ENCODE measurements at places on chromosomes 7 and 10.

DNA sequence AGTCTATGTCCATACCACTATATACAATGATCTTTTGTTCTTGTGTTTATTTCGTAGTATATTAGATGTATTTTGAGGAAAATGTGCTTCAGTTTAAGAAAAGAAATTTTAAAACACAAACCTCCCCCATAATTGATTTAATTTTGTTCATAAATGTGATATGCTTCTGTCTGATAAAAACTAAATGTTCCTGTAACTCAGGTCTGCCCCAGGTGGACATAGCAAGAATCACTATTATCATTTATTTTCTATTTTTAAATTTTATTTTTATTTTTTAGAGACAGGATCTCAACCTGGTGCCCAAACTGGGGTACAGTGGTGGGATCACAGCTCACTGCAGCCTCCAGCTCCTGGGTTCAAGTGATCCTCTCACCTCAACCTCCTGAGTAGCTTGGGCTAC, 43.2 kb downstream of the BEND7 start:
- no peak for DNase-seq

DNA sequence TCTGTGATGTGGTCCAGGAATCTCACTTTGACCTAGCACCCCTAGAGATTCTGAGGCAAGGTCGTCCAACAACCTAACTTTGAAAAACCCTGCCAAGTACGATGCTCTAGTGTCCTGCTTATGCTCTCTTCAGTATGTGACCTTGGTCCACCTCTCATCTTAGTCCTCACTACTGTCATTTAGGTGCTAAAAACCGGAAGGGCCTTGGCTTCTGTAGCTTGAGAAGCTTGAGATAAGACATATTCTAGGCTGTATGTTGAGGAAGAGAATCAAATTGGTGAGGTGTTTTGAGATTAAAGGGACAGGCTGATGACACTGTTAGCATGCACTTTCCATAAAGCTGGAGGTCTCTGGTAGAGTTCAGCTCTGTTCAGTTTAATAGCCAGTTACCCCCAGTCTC, 57.0 kb upstream of the MTPN start:
- no peak for DNase-seq

- DNase-seq = no peak
These were observed 62.3 kb downstream of the ATE1 start for GRCh38 chr10:121865554-121865953.

DNA sequence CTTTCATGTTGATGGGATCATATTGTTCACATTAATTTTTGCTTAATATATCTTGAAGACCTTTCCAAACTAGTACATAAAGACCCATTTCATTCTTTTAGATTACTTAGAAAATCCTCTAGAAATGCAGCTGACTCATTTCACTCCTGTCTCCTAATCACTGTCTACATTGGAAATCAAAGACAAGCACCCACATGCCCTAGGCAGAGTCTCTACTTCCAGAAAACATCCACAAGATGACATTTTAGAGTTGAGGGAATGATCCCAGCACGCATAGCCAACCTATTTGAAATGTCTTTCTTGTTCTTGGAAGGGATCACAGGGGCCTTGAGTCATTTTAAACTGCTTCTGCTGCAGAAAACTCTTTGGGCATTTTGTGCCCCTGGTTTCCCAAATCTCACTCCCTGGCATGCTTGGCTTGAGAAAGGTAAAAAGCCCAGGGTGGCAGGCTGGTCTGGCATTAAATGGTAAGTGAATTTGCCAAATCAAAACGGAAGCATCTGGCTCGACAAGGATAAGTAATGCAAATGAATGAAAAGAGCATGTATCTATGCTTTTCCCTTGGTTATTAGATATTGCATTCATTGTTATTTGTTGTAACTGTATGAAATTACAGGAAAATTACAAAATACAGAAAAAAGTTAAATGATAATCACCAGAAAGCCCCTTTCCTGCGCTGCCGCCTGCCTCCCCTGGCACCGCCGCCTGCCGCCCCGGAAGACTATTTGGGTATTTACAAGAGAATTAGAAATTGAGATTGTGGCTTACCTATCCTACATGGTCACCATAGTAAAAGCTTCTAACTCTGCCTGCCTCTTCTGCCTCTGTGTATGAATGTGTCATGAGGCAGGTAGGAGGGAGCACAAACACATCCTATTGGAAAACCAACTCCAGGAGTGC, 225.3 kb downstream of the PTEN start:
- DNase-seq = peak; percentile 18

- no peak for DNase-seq
These were observed 109.8 kb downstream of the GLCCI1 start for GRCh38 chr7:8078418-8078817.

- DNase-seq = no peak
These were observed 104.1 kb upstream of the RHEB start for GRCh38 chr7:151623766-151624165.

DNA sequence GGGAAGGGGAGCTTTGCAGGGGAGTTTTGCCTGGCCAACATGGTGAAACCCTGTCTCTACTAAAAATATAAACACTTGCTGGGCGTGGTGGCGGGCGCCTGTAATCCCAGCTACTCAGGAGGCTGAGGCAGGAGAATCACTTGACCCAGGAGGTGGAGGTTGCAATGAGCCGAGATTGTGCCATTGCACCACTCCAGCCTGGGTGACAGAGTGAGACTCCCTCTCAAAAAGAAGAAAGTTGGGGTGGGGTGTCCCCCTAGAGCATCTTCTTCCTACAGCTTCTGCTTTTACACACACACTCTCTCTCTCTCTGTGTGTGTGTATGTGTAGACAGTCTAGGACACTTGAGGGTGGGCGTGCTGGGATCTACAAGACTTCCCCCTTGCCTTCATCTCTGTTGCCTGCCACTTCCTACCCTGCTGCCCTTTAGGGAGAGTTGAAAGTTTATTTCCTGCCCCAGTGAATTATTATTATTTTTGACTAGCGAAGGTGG, 21.7 kb downstream of the PLAU start:
- no peak for DNase-seq

DNA sequence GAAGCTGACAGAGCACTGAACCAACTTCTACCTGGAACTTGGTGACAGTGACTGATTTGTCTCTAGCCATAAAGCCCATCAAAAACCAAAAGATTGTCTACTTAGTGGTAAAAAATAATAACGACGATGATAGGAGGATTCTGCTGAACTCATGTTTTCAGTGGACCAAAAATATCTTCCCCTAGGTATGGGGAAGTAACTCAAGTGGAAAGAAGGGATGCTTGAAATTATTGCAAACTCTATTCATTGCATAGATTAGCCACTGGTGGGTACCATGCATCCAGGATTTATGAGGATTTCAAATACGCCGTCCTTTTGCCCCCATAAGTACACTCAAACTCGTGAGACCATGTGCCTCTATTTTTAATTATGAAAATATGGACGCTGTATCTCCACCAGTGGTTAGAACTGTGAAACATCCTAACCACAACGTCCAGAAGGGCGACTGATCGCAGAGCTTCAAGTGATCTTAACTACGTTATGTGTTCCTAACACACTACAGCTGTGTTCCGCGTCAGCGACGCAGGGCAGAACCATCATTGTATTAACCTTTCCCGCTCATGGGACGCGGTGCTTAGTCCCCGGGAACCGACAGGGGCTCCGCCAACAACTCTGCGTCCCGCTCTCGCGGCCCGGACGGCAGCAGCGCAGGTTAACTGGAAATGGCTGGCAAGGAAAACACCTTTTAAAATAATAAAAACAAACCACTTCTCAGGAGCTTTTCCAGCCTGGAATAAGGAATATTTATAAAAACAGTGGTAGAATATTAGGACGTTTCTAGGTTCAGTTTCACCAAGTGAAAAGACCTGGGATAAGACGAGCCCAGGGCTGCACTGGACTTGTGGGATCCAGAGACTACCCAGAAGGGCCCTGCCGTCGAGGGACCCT, 776 bp downstream of the PEX1 start:
- peak; percentile 38 for DNase-seq

DNA sequence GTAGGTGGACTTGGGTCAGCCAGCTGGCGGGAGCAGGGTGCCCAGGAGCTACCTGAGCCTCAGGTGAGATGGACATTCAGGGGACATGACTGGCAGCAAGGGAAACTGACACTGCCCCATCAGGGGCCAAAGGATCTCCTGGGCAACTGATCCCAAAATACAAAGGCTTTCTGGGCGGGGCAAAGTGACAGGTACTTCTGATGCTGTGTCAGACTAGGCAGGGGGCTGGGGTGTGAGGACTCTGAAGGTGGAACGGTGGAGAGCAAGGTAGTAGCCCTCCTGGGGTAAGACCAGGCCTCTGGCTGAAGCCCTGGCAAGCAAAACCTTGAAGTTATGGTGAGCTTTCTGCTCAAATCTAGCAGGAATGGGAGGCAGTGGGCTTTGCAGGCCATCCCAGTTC, 4.4 kb downstream of the OPN4 start:
- DNase-seq = no peak

- no peak for DNase-seq
These were observed 24.1 kb upstream of the SLK start for GRCh38 chr10:103942866-103943265.

DNA sequence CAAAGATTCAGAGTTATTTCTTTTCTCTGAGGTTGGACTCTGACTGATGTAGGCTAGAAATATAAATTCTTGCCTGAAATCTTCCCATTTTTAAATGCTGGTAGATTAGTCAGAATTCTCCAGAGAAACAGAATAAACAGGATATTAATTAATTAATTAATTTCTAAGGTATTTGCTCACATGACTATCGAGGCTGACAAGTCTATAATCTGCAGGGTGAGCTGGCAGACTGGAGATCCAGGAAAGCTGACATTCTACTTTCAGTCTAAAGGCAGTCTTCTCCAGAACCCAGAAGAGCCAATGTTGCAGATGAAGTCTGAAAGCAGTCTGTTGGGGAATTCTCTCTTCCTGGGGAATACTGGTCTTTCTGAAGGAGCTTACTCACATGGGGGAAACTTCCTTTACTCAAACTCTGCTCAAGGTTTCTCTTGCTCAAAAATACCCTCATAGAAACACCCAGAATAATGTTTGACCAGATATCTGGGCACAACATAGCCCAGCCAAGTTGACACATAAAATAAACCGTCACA, 189.7 kb downstream of the KIF20B start:
- no peak for DNase-seq

GRCh38 chr10:103759100-103759781, 96.1 kb downstream of the SH3PXD2A start:
- DNase-seq = peak; percentile 64

DNA sequence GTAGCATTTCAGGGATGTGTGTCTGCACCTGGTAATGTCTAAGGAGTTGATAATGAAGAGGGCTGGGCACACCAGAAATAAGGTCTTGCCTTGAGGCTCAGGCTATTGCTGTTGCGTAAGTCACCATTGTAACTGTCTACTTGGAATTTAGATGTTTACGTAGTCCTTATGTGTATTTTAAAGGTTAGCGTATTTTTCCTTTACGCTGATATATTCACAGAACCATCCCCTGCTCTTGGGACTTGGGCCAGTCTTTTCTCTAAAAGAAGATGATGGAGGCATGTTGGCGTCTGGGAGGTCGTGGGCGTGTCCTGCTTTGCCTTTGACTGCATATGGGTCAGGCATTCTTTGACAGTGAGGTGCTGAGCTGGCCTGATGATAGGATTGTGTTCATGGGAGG, 14.7 kb downstream of the WDR37 start:
- peak; percentile 11 for DNase-seq
